ENCODE measurements at places on chromosomes 4 and X. TPM values are rescaled to one million over a fixed set of nuclear protein-coding genes. Genes with fewer than 3 reads are reported as not detected.

DNA sequence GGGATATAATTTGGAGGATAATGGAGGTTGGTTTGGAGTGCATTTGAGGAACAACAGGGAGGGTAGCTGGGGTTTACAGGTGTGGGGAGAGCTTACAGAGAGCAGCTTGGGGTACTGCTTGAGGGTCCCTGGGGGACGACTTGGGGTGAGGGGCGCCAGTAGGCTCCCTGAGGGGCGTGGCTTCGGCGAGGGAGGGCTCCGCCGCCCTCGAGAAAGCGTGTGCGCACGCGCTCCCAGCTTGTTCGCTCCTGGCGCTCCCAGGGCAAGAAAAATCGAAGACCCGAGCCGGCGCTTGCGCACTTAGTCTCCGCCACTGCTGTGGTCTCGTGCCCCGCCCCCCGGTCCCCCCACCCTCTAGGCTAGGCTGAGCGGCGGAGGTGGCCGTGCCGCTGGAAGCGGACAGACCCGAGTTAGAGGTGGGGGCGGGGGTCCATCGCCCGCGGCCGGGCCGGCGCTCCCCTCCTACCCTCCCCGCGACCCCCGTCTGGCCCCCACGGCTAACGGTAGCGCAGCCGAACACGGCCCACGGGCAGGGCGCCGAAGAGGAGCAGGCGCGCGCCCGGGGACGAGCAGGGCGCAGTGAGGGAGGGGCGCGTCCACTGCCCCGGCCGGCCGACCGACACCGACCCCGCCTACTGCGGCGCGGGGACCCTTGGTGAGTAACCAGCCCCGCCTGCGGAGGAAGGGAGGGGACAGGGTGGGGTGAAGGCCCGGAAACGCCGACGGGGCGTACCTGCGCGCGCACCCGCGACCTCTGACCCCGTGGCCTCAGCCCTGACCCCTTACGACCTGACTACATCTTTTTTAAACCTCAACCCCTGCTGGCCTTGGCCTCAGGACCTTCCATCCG is 5.4 kb upstream of the CCDC120 start:
- DNase-seq = peak; percentile 53

GRCh38 chr4:107379054-107379869 is 340.8 kb downstream of the PAPSS1 start:
- DNase-seq = no peak

- DNase-seq = no peak
These were observed 20.1 kb upstream of the FRMPD4 start for GRCh38 chrX:12118134-12118533.

GRCh38 chrX:140572724-140573123 is 67.9 kb upstream of the SOX3 start:
- peak; percentile 22 for DNase-seq

GRCh38 chr4:74339501-74339900 is 25.4 kb upstream of the EREG start:
- no peak for DNase-seq

DNA sequence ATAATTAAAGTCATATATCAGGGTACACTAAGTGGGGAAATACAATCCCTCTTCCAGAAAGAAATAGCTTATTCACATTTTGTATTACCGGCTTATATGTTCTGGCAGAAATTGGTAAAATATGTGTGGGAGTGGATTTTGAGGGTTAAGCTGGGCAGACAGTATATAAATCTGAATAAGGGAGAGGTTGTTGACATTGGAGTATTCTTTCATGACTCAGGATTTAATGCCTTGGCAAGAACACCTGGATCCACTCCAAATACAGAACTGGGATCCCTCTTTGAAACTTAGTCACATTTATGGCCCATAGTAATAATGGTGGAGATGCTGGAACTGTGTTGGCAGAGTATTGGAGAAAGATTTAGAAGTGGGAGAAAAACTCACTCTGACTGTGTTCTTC is 54.3 kb upstream of the TET2 start:
- DNase-seq = no peak

DNA sequence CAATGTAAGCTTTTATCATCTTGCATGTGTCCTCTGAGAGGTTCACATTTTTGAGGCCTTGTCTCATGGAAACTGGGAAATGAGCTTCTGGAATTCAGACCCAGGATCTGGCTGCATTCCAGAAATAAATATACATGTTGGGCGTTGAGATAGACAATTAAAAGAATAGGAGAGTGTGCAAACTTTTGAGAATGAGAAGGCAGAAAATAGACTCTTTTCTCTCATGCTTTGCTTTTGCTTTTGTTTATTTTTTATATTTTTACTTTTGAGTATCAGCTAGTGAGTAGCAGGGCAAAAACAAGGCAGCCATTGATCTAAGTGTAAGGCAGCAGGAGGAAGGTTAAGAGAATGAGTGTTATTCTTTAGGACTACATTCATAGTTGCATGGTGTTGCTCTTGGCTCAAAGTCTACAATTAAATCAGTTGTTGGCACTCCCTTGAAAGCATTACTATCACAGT is 12.4 kb downstream of the SHROOM3 start:
- no peak for DNase-seq

GRCh38 chrX:53004811-53005210 is 43.8 kb upstream of the GPR173 start:
- DNase-seq = no peak

SLC10A3 gene
- total RNA-seq = 18.9 TPM

VCX2 gene
- total RNA-seq = not detected
